ENCODE measurements at places on chromosomes 6 and 20. TPM values are rescaled to one million over a fixed set of nuclear protein-coding genes. Genes with fewer than 3 reads are reported as not detected.

GRCh38 chr6:40341726-40342125 is 245.4 kb downstream of the LRFN2 start:
- DNase-seq: no peak

- DNase-seq: peak; percentile 48
These were observed 4.6 kb downstream of the HLA-DPB1 start for GRCh38 chr6:33080127-33081089.

DNA sequence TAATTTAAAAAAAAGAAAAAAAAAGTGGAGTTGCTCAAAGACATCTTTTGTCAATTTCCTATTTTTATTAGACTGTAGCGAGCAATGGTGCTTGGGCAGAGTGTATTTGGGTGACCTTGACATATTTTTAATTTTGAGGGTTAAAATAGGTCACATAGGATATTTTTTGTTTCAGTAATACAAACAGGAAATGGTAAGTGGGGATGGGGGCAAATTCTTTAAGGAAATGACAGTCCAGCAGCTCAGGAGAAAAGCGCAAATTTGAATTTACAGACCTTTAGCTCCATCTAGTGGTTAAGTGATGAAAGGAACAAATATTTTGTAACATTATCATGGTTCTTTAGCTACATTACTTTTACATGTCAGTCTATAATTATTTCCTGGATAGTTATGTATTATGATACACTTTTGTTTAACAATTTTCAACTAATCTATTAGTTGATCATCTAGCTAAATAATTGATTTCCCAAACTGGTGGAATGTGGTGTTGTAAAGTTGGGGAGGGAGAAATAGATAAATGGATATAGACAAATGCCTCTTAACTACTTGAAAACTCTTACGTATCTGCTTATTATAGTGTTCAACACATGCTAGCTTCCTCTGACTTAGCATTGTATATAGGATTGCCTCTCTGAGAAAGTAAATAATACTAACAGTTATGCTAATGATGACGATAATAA is 10.0 kb downstream of the CITED2 start:
- peak; percentile 63 for DNase-seq

- peak; percentile 41 for DNase-seq
These were observed 155.4 kb downstream of the RFPL4B start for GRCh38 chr6:112502351-112503090.

DNA sequence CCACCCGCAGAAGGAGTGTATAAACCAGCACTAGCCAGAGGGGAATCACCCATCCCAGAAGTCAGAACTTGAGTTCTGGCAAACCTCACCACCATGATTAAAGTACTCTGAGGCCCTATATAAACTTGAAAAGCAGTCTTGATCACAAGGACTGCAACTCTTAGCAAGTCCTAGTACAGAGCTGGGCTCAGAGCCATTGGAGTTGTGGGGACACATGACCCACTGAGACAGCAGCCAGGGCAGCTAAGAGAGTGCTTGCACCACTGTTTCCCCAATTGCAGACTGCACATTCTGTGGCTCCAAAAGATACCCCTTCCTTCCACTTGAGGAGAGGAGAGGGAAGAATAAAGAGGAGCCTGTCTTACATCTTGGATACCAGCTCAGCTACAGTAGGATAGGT is 4.7 kb upstream of the MCM9 start:
- DNase-seq: no peak

DNA sequence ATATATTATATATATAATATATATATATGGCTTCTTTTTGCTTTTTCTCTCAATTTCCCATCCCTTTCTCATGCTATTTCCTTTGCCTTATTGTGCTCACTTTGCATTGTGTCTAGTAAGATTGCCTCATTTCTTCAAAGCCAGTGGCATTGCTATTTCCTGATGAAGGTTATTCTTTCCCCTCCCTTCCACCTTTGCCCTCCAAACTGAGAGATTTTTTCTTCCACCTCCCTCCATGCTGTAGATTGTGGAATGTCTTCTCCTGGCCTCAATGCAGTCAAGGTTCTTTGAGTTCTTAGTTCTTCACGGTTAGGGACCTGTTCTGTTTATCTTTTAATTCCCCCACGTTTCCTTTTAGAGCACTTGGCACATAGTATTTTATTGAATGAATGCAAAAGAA is 17.2 kb downstream of the SH3BGRL2 start:
- DNase-seq: no peak

GRCh38 chr6:165655191-165655590 is 7.8 kb downstream of the PDE10A start:
- no peak for DNase-seq

NHLRC1 gene
- total RNA-seq: 0.83 TPM

SKIC2 gene
- 34.7 TPM for total RNA-seq

IL20RA gene
- not detected for total RNA-seq

LY6G6D gene
- not detected for total RNA-seq

SLC16A10 gene
- not detected for total RNA-seq

TUBB2A gene
- total RNA-seq: 182 TPM
